ENCODE measurements at places on chromosomes 7 and 10. TPM values are rescaled to one million over a fixed set of nuclear protein-coding genes. Genes with fewer than 3 reads are reported as not detected.

Gene CPED1
- total RNA-seq, result 10.5 TPM

Gene FBXL13
- total RNA-seq, result 0.90 TPM

Gene OR2A5
- total RNA-seq, result not detected

Gene TSPAN13
- total RNA-seq, result 11.4 TPM

Gene CFAP58
- total RNA-seq, result under 0.01 TPM

Gene HABP2
- not detected for total RNA-seq

Gene SPDYE1
- total RNA-seq, result not detected

Gene FAM20C
- 34.5 TPM for total RNA-seq

Gene SDK1
- 0.72 TPM for total RNA-seq

Gene CALML5
- not detected for total RNA-seq

Gene GIMAP8
- total RNA-seq, result 0.81 TPM

Gene NYAP1
- total RNA-seq, result 7.0 TPM

Gene EMX2
- total RNA-seq, result not detected

Gene CLDN3
- not detected for total RNA-seq

Gene EGR2
- total RNA-seq, result 4.9 TPM

Gene NEUROD6
- total RNA-seq, result not detected

Gene MRLN
- total RNA-seq, result not detected

Gene HMX2
- total RNA-seq, result not detected

Gene HDAC9
- 6.9 TPM for total RNA-seq

Gene ATRNL1
- total RNA-seq, result under 0.01 TPM

Gene CREB5
- total RNA-seq, result 1.1 TPM

Gene GBX1
- total RNA-seq, result not detected

Gene STEAP4
- total RNA-seq, result 2.0 TPM

Gene NUDT13
- total RNA-seq, result 0.16 TPM

Gene C10orf71
- not detected for total RNA-seq
